AML-193 (cell line): ENCODE measurements at places on chromosomes 2 and 18.

DNA sequence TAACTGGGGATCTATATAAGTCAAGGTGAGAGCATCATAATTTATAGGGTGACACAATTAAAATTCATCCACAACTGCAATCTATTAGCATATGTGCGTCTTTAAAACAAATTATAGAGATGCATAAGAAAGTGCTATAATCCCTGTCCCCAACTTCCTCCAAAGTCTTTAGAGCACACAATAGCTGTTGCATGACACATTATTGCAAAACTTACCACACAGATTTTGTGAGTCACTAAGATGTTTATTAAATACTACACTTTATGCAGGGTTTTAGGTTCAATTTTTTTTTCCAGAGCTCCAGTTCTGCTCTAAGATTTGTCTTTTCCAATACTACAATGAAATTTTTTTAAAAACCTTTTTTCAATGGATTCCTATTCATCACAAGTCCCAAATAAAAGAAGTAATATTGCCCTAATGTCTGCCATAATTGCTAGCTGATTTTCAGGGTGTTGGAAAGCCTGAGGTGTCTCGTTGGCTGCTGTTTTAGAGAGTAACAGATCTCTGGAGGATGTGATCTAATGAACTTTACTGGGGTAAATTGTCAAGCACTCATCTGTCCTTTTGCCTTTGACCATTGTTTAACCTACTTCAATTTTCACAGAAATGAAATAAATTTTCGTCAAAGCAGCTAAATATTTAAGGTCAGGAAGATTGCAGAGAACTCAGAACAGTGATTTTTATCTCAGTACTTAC lies 250.5 kb upstream of the NETO1 start:
- peak; percentile 56 for DNase-seq

DNA sequence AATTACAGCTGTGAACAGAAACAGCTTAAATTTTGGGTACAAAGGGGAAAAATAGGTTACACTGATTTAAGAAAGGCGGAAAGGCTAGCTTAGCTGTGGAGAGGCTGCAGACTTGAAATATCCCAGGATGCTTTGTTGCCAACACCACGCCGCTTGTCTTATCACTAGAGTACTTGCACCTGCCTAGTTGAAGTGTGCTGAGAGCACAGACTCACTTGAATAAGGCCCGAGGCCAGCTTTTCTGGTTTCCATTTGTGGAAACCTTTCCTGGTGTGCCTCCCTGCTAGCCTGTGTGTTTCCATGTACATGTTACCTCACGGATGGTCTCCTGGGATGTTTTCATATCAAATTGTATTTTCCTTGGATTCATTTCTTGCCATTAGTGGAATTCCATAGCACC lies 3.2 kb downstream of the CABLES1 start:
- no peak for DNase-seq

- DNase-seq, result no peak
These were observed 641 bp downstream of the MAPRE3 start for GRCh38 chr2:26970928-26971627.

DNA sequence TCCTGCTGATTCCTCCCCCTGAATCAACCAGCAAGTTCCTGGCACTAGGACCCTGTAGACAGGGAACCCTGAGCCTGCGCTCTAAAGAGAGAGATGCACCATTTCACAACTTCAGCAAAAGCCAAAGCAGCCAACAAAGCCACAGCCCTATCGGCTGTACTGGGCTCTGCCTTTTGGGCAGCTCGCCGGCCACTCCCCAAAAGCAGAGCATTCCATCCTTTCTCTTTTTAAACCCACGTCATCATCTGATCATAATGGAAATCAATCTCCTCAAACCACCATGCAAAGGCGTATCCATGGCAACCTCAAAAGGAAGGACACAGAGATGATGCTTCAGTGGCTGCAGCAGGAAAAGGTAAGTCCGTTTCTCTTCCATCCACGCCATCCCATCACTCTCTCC lies 5.3 kb upstream of the DCTN1 start:
- no peak for DNase-seq

- DNase-seq, result peak; percentile 39
These were observed 119.5 kb upstream of the MCFD2 start for GRCh38 chr2:47034973-47035609.

- DNase-seq, result no peak
These were observed 57.8 kb upstream of the LMAN1 start for GRCh38 chr18:59416818-59417217.

DNA sequence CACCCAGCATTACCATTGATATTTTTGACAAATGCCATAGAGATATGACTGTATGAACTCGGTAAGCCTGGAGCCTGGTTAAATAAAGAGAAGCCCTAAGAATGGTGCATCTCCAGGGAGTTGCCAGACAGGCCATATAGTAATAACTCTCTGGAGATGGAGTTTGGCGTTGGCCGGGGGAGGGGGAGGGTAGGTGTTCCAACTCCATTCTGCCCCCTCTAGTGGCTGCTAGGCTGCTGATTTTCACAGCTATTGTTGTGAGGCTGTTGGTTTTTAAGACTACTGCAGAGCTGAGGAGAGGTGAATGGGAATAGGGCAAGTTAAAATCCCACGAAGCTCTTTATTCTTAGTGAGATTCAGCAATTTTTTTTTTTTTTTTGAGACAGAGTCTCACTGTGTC lies 99.9 kb downstream of the GALNT14 start:
- DNase-seq, result no peak

DNA sequence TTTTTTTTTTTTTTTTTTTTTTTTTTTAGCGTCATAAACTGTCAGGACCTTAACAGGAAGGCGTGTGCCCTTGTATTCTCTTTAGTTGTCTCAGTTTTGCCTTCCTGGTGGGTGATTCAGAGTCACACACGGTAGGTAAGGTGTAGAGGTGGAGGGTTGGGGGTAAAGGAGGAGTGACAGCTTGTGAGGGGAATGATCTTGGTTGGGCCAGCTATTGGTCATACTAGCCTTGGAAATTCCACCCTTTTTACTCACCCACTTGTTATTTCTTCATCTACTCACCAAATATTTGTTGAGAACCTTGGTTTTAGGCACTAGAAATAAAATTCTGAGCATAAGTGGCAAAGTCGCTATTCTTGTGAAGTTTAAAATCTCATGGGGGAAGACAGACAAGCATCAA lies 22.2 kb downstream of the SMIM21 start:
- no peak for DNase-seq

DNA sequence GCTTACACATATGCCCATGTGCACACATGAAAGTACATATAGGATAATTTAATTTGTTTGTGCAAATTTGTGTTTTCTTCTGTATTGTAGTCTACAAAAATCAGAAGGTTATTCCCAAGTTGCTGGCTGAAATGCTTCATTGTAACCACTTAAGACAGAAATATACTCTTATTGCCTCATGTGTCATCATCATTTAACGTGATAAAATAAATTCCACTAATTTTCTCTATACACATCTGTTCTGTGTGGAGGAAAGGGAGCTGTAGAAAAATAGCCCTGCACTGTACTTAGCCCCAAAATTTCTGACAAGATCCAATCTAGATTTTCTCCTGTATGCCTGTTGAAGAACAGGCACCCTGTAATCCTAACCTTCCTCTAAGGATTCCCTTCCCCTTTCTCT lies 20.4 kb upstream of the NR4A2 start:
- DNase-seq, result no peak

GRCh38 chr2:236173036-236173728 lies 5.0 kb upstream of the GBX2 start:
- DNase-seq, result no peak

DNA sequence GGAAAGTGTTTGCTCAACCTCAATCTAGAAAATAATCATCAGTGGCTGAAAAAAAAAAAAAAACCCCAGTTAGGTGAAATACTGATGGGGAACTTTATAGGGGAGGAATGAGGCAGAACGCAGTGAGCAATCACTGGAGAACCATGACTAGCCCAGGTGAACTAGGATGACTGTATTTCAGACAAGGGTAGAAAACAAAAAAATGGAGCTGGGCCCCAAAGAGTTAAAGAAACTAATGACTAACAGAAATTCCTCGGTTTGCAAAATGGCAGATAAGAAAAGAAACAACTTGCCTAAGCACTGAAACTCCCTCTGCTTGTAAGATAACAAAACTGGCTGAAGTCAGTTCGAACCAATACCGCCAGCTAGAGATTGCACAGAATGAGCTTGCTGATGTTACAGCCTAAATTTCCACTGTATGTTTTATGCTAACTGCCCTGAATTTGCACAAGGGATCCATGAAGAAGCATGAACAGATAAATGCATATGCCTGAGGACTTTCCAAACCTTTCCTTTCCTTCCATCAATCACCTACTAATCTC lies 245.9 kb downstream of the METTL4 start:
- no peak for DNase-seq

GRCh38 chr2:2683606-2684224 lies 352.6 kb upstream of the MYT1L start:
- DNase-seq, result no peak

- DNase-seq, result no peak
These were observed 93.3 kb upstream of the SP3 start for GRCh38 chr2:174058456-174058855.
